IPS-NIHi11 (cell line): ENCODE measurements at places on chromosomes 5 and 9.
A peak's percentile ranks its signal among the peaks of the same experiment; 100 is the strongest.

DNA sequence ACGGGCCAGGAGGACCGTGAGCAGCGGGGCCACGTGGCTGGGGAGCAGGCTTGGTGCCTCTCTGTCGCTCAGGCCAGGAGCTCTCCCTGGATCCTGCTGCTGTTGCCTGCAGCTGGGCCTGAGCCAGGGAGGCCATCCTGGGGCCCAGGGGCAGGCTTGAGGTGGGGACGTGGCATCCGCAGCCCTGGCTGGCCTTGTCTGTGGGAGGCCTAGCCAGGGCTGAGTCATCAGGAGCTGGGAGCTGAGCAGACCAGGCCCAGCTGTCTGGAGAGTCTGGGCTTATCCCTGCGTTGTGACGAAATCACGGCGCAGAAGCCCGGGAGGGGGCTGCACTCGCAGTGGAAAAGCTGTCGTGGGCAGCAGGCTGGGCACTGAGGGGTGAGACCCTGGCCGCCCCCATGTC, 138.8 kb upstream of the COL5A1 start:
- DNase-seq: peak; percentile 54

DNA sequence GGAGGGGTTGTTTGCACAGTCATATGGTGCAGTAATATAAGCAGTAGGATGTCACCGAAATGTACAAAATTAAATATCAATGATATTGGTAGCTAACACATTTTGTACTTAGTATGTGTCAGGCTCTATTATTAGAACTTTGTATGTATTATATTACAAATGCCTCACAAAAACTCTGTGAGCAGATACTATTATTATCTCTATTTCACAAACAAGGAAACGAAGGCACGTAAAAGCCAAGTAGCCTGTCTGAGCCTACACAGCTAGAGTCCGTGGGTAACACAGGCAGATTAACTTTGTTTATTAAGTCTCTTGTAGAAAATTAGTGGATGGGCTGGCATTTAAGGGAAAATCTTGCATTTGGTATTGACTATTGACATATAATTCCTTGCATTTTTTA, 284.3 kb upstream of the DAB2 start:
- DNase-seq: no peak

DNA sequence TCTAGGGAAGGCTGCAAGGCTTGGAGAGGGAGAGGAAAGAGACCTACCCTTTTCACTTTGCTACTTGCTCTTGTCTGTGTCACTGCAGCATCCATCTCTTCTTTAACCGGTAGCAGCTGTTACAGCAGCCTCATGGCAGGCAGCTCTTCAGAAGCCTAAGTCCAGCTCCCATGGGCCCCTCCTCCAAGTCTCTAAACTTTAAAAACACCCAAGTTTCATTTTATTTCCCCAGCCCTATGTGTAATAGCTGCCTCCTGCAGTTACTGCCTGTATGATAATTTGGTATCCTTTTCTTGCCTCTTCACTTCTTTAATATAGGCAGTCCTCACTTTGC, 313.1 kb upstream of the PIK3R1 start:
- DNase-seq: no peak

DNA sequence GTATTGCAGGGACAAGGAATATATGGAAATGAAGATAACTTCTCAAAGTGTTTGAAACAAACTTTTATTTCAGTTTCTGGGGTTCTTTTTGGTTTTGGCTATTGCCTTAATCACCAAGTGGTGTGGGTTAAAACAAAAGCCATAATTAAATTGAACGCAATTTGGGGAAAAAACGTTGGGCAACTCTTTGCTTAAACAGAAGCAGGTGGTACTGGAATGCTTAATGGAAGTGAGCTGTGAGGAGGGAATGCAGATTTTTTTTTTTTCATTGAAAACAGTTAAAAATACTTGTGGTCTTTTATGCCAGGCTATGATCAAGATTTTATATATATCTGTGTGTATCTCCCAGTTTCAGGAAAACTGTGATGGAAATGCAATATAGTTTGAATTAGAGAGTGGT, 195.7 kb upstream of the TUT7 start:
- DNase-seq: no peak

GRCh38 chr9:81150016-81150625, 539.2 kb downstream of the TLE1 start:
- no peak for DNase-seq

DNA sequence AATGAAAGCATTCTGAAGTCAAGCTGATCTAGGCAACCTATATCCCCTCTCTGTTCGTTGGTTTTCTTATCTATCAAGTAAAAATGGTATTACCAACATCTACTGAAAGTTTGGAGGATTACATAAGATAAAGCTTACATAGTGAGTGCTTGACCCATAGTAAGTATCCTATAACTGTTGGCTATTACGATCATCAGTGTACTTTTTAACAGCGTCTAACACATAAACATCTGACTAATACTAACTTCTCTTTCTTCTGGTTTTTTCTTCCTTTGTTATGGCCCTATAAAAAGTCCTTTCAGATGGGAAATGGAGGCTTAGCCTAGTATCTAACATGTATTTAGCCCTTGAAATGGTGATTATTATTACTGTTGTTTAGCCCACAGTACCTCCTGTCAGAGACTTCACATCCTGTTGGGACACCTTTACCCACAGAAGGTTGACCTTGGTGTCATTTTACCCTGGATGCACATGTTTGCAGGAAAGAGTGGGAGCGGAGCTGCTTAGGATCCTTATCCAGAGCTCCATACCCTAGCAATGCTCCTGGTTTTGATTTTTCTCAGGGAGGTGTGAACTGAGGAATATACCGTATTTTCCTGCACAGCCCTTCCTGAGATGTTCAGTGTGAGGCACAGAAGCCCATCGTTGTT, 6.0 kb downstream of the INSYN2B start:
- DNase-seq: no peak

DNA sequence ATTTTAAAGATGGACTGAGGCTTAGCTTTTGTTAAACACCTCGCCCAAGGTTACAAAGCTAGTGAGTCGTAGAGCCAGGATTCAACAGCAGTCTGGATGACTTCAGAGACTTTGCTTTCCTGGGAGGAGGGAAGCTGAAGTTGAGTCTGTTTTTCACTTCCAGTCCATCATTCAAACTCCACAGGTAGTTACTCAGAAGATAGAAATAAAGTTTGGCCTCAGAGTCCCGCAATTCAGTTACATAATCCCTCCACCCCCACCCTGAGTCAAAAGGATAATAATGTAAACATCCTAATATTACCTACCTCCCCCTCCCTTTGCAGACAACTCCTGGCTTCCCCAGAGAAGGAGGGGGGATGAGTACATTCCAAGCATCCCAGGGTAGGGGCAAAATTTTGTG, 8.1 kb downstream of the HBEGF start:
- no peak for DNase-seq

GRCh38 chr5:174000076-174000475, 11.1 kb downstream of the C5orf47 start:
- no peak for DNase-seq

DNA sequence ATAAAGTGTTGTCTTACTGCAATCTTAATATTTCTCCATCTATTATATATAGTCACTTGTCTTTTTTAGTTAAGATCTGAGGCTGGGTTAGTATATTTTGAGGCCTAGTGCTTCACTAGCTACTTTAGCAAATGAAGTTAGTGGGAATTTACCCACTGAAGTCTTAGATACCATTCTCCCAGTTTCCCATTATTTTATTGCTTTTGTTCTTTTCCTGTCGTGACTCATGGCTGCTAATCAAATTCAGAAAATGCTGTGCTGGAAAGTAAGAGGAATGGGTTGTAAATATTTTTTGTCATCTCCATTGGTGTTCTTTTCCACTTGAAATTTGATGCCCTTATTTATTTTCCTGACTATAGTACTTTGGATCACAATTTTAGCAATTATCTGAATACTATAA, 14.2 kb downstream of the TCERG1 start:
- DNase-seq: no peak

DNA sequence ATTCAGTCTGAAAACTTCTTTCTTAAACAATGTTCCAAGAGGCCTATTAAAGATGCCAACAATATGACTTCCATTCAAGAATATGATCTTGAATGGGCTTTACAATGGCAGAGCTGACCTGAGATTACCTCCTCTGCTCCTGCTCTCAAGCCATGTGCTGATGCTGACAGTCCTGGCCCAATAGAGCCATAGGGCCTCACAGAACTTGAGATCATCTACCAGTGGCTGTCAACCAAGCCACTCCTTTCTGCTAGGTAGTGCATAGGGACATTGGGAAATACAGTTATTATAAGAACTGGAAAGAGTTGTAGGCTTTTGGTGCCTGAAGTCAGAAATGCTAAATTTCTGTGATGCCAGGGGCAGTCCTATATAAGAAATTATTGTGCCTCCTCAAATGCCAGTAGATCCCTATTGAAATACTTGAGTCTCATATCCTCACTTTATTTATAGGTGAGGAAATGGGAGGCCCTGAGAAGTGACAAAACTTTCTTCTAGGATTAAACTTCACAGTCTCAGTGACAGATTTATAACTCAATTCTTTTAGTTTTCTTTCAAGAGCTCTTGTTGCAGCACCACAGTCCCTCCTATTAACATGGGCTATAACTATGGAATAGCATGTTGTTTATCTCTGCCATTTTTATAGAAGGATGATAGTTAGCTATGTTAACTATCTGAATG, 10.9 kb downstream of the GHR start:
- no peak for DNase-seq

DNA sequence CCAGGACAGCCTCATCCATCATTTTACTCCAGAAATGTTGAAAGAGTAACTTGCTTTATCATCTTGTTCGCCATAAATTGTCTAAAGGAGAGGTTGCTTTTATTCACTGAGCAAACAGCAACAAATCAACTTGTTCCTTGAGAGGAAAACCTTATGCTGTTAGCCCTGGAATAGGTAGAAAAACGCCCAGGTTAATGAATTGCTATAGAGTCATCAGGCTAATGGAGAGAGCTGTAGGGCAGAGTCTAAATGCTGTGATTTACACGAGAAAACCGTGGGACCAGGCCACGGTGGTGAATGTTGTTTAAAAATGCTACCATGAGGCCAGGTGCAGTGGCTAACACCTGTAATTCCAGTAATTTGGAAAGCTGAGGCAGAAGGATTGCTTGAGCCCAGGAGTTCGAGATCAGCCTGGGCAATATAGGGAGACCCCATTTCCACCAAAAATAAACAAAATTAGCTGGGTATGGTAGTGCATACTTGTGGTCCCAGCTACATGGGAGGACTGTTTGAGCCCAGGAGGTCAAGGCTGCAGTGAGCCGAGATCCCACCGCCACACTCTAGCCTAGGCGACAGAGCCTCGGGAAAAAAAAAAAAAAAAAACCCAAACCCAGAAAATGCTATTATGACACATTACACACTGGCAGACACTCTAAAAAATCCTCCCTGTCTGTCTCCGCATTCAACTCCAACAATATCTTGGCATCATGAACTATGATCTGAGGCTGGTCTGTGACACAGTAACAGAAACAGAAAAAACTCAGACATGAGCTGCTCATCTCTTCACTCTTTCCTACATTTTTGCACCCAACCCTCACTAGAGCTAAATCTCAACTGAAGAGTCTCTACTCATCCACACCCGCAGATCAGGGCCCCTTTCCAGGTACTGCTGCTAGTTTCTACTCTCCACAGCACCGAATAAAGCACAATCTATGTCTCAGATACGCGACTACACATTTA, 118.6 kb upstream of the RETREG1 start:
- DNase-seq: no peak

DNA sequence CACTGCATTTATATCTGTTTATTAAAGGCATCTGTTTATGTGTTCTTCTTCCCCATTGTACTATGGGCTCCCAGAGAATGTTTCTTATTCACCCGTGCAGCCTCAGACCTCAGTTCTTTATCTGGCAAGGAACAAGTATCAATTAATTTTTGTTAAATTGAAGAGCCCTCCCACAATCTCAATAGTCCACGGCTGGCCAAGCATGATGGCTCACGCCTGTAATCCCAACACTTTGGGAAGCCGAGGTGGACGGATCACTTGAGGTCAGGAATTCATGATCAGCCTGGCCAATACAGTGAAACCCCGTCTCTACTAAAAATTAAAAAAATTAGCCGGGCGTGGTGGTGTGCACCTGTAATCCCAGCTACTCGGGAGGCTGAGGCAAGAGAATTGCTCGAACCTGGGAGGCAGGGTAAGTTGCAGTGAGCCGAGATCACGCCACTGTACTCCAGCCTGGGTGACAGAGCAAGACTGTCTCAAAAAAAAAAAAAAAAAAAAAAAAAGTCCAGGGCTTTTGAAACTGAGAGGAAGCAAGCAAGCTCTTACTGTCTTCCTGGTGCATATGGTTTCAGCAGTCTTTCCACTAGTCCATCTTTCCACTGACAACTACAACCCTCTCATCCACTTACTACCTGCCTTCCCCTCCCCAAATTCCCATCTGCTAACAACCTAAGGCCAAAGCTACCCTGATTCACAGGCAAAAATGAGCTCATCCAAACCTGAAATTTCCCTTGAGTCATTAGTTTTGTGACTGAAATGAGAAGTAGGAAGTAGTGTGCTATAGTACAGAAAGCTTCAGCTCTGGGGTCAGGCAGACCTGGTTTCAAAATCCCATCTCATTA, 2.3 kb upstream of the HK3 start:
- DNase-seq: no peak

- no peak for DNase-seq
Measured at GRCh38 chr5:107554776-107555424, 115.8 kb downstream of the EFNA5 start.

GRCh38 chr5:102590467-102590866, 91.7 kb upstream of the SLCO6A1 start:
- no peak for DNase-seq

DNA sequence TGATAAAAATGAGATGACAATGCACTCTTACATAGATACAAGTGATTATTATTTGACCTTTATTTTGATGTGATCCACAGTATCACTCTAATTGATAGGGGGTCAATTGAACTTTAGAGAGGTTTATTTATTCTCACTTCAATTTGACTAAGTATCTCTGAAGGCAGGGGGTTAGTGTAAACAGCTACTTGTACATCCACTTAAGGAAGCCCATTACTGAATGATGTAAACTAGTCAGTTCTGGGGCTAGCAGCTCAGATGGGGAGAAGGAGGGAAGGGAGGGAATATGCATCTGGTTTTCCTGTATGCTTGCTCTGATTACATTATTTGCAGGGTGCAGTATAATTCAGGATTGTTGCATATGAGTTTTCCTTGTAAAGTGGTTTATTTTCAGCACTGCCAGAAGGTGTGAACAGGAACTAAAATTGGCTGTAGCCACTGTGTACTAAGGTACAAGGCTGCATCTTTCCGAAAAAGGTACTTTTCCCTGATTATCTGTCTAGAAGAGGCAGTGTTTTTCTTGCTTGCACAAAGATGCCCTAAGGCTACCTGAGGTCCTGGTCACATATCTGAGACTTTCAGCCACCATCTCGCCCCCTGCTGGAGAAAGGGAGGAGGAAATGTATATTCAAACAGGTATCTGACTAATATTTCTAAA, 51.2 kb downstream of the MRPS27 start:
- peak; percentile 61 for DNase-seq

DNA sequence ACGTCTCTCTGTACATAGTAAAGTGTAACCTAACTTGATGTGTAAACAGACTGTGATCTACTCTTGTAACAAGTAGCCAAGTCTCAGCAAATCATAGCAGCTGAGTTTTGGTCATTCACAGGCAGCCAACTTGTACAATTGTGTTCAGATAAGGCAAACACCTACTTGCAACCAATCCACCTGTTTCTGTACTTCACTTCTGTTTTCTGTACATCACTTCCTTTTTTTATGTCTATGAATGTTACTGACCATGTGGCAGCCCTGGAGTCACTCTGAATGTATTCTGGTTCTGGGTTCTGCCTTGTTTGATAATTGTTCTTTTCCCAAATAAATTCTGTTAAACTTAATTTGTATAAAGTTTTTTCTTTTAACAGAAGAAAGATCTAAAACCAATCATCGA, 26.0 kb downstream of the RLN2 start:
- no peak for DNase-seq

GRCh38 chr5:94245608-94246007, 372.8 kb downstream of the KIAA0825 start:
- DNase-seq: no peak

GRCh38 chr5:15902066-15902465, 277.5 kb downstream of the MARCHF11 start:
- no peak for DNase-seq
